GM23338 (cell line): ENCODE measurements at places on chromosomes 4 and X.

DNA sequence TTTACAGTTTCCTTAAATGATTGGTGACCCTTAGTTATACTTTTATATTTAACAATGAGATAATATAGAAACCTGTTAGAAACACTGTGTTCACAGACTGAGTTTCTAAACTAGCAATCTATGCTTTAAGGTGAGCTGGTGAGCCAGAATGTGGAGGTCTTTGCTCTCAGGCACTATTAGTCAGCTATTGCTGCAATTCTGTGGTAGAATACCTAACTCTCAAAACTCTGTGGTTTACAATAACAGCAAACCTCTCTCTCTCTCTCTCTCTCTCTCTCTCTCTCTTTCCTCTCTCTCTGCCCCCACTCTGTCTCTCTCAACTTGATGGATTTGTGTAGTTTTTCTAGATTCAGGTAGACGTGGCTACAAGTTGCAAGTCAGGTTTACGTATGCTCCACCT lies 17.6 kb upstream of the LCORL start:
- no peak for DNase-seq

DNA sequence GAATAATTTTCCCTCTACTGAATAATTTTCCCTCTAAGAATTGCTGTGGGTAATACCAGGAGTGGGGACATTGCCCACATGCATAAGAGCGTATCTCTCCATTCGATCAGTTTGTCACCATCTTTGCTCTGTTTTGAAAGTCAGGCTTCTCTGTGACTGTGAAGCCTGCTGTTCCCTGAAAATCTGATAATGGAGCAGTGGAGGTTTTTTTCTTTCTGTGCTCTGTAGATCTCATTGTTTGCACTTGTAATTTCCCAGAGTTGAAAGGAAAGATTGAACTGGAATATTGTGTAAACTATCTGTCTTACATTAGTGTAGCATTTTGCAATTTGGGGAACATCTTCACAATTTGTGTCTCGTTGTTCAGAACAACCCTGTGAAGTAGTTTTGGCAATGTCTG lies 4.3 kb downstream of the ZXDB start:
- DNase-seq, result no peak

DNA sequence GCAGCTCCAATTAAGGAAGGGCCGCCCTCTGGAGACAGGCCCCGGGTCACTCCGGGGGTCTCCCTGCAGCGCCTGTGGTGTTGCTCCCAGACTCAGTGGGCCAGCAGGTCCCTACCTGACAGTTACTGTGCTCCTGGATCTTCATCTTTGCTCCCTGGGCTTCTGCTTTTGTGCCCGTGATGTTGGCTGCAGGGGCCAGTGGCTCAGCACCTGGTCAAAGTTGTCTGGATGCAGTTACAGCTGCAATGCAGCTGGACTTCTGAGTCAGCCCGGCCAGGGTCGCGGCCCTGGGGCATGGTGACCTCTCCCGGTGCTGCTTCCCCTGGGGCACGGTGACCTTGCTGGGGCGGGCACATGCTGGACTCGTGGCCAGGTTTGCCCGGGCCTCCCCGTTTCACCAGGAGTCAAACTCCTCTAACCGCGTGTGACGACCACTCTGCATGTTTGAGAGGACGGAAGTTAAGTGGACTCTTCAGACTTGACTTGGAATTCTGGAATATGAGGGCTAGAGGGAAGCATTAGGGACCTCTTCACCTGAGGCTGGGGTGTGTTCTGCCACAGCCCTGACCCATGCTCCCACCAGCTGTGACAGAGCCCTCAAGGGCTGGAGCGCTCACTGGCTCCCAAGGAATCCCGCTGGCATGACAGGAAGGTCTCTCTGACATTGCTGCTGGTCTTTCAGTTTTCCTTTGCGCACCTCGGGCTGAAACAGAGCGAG lies 3.7 kb downstream of the CTAG2 start:
- no peak for DNase-seq

DNA sequence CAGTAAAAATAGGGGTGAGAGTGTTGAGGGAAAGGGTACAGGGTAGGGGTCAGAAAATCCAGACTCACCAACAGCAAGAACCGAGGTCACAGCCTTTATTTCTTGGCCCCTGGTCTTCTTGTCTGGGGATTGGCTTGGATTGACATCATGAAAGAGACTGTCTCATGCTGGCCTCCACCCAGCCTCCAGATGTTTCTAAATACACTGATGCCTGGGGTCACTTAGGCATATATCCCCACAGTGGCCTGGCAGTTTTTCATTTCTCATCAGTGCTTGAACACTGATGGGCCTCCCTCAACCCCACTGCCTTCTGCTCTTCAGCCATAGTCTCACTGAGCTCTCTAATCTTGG lies 173.9 kb downstream of the RTL9 start:
- no peak for DNase-seq

DNA sequence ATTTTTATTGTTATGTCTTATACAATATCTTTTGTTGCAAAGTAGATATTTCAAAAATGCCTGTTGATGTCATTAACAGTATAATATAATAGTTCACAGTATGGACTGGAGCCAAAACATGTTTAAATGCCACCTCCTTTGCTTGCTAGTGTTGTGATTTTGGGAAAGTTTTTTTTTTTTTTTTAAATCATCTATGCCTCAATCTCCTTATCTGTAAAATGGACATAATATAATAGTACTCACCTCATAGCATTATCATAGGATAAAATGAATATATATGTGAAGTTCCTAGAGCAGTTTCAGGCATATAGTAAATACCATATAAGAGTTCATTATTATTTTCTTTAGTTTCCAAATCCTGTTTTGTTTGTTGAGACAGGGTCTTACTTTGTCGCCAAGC lies 18.3 kb upstream of the MRPL1 start:
- DNase-seq, result no peak

- DNase-seq, result peak; percentile 56
Measured at GRCh38 chr4:182206266-182206665, 36.9 kb upstream of the TENM3 start.

- no peak for DNase-seq
Measured at GRCh38 chr4:38674258-38675144, 10.5 kb downstream of the KLF3 start.

GRCh38 chrX:1392376-1393068 lies 609 bp upstream of the SLC25A6 start:
- peak; percentile 78 for DNase-seq

GRCh38 chr4:18518098-18518497 lies 496.5 kb upstream of the LCORL start:
- DNase-seq, result peak; percentile 51

DNA sequence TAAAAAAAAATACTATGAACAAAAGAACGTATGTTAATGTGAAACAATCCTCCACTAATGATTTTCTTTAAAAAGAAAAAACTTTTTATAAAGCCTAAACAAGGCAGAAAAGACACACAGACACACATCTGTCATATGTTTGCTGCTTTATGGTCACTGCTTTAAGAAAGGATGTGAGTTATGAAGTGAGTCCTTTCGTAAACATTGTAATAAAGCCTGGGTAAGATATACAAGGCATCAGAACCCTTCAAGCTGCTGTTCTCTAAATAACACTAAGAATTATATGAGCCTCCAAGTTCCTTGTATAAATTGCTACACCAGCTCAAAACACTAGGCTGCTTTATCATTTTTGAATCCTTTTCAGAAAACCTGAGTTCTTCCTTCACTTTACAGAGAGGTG lies 81.6 kb downstream of the FBXO8 start:
- DNase-seq, result no peak

DNA sequence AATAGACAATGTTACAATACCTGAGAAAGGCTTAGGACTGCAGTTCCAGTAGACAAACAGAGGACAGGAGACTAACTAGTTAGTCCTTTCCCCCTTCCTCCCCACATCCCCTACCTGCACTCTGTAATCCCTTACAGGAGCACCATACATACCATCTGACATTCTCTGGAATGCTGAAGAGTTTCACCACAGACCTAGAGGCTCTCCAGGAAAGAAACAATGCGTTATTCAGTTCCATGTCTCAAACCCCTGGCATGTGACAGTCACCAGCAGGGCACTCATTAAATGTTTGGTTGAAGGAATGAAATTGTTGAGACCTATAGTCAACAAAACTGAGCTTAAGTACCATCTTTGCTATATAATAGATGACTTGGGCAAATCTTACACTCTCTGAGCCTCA lies 100.2 kb upstream of the USP38 start:
- DNase-seq, result peak; percentile 18

DNA sequence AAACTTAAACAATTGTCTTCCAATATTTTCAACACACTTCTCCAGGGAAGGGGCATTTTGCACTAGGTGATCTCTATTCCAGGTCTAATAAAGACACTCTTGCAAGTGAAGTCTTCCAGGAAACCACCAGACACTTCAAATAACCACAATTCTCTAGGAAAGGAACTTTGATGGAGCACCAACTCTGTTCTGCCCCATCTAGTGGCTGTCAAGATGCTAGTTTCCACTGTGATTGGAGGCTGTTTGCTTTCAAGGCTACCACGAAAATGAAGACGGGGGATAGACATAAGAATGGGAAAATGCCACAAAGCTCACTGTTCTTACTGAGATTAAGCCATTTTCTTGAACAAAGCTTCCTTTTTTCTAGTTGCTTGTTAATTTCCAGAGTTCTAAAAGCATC lies 100.6 kb upstream of the F9 start:
- DNase-seq, result peak; percentile 46

DNA sequence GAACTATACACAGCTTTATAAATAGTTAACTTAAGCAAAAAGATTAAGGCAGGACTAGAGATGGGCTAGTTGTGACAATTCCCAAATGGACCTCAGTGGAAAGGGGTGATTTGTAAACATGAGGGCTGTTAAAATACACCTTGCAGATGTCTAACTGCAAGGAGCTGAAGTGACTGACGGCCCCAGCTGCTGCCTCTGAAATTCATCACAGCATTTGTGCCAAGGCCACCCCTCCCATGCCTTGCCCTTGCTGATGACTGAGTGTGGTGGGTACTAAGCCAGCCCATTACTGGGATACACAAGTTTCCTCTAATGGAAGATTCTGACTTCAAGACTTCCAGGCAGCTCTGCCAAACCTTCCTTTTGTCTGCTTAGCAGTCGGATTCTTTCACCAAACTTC lies 23.7 kb upstream of the EGFL6 start:
- no peak for DNase-seq

GRCh38 chrX:13048280-13048679 lies 3.9 kb upstream of the FAM9C start:
- no peak for DNase-seq

- no peak for DNase-seq
Measured at GRCh38 chr4:174538123-174538875, 16.0 kb upstream of the HPGD start.

DNA sequence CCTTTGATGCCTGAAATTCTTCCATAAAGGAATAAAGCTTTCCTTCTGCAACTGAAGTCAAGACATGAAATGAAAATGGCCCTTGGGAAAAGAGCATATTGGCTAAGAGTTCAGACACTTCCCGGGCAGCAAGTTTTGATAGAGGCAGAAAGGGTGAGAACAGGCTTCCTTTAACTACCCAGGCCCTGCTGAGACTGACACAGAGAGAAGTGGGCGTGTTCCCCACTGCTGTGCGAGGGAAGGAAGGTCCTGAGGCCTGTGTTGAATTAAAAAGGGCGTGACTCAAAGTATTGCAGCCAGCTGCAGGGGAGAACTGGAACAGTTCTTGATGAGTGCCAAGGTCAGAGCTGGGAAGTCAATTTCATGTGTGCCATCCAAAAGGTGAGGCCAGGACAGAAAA lies 33.9 kb upstream of the ADGRG2 start:
- peak; percentile 23 for DNase-seq

DNA sequence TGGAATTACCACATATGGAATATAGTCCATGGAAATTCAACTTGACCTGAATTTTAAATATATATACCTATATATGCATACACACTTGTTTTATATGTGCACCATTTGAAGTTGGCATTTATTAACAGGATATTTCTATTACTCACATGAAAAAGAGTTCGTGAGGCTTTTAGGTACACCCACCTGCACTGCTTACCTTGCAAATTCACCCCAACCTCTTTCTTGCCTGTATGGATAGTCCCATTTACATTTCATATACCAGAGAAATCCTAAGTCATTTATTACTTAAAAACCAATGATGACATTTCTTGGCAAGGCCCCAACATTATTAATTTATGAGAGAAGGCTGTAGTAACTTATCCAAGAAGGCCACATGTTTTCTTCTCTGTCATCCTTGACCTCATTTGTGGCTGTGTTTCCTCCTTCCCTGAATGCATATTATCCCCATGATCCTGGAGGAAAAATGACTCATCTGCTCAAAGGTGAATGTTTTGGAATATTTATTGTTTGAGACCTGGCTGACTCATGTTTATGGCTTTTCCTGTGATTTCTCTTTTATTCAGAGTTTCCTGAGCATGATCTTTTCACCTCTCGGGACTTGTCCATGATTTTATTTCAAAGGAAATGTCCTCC lies 62.2 kb upstream of the FAM241A start:
- no peak for DNase-seq

GRCh38 chr4:156396534-156396933 lies 442.9 kb upstream of the CTSO start:
- DNase-seq, result no peak

- DNase-seq, result peak; percentile 58
Measured at GRCh38 chr4:173333658-173334084, 487 bp downstream of the HMGB2 start.

- no peak for DNase-seq
Measured at GRCh38 chr4:153573221-153573620, 107.1 kb downstream of the TMEM131L start.

GRCh38 chrX:14594521-14594920 lies 65.2 kb downstream of the GLRA2 start:
- DNase-seq, result no peak

DNA sequence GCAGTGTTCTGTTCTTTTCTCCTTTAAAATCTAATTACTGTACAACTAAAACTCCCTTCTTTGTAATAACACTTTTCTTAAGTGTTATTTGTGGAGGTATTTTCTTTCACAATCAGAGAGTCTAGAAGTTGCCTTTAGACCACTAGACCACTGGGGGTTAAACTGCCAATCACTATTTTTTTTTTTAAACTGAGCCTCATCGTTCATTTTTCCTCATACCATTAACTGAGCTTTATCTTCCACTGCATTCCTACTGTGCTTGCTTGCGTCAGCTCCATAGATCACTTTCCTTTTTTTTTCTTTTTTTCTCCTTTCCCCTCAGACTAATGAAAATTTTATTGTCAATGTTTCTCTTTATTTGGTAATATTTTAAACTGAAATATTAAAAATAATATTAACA lies 310.6 kb downstream of the PDHA2 start:
- DNase-seq, result no peak

DNA sequence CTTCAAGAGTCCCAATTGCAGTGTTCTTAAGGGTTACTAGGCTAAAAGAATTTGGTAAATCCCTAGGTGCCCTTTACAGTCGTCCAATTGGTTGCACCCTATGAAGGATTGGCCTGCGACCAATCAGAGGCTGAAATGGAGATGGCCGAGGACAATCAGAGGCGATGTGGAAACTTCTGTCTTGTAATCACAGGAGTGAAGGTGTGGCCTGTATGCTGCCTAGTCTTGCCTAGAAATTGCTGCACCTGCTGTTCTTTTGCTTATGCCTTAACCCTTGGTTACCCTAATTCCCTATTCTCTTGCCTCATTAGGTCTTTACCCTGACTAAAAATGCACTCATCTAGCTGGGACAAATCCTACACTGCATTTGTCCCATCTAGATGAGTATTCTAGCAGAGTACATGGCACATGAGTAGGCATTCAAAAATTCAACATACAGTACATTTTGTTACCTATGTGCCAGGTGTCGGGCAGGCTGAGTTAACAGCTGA lies 1.0 kb upstream of the DCK start:
- peak; percentile 60 for DNase-seq
